Calu3 (cell line): ENCODE measurements at places on chromosomes 3 and 15.

DNA sequence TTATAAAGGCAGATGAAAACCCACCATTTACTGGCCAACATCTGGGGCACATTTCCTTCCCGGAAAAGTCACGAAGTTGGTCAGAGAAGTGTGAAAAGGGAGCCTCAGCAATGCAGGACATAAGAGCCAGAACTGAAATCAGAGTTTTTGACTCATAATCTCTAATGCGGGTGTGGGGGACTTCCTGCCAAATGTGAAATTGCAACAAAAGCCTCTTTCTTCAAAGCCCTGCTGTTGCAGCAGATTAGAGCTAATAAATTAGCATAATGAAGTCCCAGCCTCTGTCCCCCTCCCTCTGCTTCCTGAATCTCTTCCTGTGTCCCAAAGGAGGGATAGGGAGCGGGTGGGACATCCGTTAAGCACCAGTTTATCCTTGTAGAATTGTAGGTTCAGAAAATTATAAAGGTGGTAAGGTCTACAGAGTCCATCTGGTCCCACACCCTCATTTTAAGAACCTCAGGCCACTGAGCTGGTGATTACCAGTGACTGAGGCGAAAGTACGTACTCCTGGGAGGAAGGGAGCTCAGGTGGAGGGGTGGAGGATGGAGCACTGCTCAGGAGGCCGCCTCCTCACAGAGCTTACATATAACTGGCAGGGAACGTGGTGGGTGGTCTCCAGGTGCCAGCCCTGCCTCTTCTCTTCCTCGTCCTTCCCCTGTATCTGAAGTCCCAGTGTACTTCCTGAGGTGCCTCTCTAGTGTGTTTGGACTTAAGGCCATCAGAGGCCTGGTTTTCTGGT, 35.0 kb downstream of the ST6GAL1 start:
- no peak for DNase-seq

DNA sequence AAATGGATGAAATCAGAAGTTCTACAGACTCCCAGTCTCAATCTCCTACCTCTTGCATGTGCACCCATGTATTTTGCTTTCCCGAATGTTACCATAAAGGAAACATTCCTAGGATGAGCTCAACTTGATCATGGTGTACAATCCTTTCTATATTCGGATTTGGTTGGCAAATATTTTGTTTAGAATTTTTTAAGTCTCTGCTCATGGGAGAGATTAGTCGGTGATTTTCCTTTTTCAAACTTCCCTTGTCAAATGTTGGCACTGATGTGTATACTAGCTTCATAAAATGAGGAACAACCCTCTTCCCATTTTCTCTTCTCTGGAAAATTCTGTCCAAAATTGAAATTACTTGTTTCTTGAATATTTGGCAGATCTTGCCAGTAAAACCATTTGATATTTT, 317.6 kb upstream of the RASGRP1 start:
- DNase-seq, result no peak

- DNase-seq, result no peak
Measured at GRCh38 chr15:48945386-48945785, 18.3 kb downstream of the SHC4 start.

- no peak for DNase-seq
Measured at GRCh38 chr3:8760091-8760490, 9.3 kb downstream of the OXTR start.

- DNase-seq, result no peak
Measured at GRCh38 chr3:194184265-194184751, 48.4 kb downstream of the HES1 start.

DNA sequence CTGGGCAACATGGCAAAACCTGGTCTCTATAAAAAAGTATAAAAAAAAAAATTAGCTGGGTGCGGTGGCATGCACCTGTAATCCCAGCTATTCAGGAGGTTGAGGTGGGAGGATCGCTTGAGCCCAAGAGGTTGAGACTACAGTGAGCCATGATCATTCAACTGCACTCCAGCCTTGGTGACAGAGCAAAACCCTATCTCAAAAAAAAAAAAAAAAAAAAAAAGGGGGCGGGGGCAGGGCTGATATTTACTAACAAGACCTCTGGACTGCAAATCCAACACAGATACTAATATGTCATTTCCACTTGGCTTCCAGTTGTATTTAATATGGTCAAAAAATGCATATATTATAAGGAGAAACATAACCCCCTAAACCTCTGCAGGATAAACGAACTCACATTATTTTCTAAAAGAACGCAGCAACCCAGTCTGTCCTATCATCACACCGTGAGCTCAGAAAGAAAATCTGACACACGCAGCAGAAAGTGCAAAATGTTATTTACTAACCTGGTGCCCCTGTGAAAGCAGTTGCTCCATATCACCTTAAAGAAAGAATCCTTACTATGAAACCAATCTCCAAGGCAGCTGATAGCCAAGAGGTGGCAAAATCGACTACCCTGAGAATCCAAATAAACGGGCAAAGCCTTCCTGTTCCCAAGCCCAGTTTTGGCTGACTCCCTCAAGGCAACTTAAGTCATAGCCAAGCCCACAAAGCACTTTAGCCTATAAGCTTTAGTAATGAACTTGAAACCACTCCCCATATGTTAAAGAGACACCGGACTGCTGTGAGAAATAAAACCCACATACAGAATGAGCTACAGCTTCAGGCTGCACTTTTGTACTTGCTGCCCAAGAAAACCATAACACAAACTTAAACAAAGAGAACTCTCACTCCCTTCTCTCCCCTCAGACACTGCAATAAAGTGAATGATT, 39.3 kb downstream of the PLD1 start:
- DNase-seq, result peak; percentile 69

DNA sequence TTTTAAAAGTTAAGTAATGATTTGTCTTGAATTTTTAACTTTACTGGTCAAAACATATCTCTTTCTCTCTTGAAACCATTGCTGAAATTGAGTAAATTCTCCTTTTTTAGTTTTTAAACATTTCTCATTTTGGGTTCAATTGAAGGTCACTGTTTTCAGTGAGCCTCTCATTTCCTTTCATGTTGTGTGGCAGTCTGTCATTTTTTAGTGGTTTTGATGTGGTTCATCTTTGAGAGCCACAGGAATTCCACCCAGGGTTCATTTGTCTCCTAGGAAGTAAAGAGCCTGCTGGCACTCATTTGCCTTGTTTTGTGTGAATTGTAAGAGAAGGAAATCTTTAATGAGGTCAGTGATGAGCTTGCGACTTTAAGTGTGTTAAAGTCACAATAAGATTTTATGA, 10.4 kb downstream of the CLDN11 start:
- no peak for DNase-seq

DNA sequence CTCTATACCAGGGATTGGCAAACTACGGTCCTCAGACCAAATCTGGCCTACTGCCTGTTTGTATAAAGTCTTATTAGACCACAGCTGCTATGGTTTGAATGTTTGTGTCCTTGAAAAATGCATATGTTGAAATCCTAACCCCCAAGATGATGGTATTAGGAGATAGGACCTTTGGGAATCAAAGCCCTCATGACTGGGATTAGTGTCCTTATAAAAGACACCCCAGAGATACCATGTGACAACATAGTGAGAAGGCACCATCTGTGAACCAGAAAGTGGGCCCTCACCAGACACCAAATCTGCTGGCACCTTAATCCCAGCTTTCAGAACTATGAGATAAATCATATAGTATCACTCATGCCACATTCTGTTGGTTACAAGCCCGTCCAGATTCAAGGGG, 7.4 kb downstream of the HMCES start:
- no peak for DNase-seq

- DNase-seq, result no peak
Measured at GRCh38 chr3:18288243-18288642, 136.9 kb downstream of the SATB1 start.

DNA sequence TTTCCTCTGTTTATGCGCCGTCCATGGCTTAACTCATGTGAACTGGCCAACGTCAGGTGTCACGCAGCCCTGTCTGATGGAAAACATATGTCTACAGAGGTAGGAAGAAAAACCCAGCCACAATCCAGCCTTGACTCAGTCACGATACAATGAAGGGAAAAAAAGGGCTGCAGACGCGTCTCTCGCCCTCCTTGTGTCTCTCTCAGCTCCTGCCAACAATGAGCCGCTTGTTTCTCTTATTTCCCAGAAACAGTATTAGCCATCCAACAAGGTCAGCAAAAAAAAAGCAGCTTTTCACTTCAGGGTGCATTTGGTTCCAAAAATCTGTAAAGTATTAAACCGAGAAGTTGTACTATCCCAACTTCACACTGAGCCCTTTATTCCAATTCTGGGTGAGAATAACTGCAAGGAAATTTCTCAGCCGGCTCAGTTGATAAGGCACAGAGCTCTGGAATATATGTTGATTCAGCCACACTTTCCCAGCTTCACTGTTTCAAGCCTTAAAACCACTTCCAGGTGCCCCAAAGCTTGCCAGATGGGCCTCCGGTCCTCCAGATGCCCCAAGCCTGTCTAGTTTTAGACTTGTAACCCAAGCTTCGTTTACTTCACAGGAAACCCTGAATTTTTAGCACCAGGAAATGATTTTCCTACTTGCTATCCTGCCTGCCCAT, 79.4 kb downstream of the TM4SF4 start:
- DNase-seq, result peak; percentile 62

DNA sequence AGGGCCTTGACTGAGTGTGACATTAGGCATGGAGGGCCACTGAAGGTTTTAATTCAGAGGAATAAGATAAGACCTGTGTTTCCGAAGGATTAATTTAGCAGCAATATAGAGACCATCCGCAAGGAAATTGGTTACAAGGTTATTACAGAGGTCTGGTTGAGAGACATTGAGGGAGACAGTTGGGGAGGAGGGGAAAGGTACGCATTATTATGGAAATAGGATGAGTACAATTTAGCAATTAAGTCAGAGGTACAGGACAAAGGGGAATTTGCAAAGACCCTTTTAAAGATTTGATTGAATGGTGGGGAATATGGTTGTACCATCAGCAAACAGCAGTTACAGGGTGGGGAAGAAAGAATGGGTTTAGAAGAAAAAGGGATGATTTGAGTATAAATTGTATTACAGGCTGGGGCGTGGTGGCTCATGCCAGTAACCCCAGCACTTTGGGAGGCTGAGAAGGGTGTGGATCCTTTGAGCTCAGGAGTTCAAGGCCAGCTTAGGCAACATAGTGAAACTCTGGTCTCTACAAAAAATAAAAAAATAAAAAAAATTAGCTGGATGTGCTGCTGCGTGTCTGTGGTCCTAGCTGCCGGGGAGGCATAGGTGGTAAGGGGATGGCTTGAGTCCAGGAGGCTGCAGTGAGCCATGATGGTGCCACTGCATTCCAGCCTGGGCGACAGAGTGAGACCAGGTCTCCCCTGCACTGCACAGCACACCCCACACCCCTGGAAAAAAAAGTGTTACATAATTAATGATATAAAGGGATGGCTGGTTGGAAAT, 11.3 kb downstream of the ARL8B start:
- DNase-seq, result no peak
